Stimulated activated CD4-positive, alpha-beta T cell treated with anti-CD3 and anti-CD28 coated beads, Interleukin-4, amount 100 ng/mL, for 1 hour (primary cell): ENCODE measurements at places on chromosomes 16 and 17.

- DNase-seq, result no peak
Observed at GRCh38 chr17:8956465-8956902, 9.0 kb downstream of the PIK3R5 start.

GRCh38 chr17:68260051-68260762 lies 12.4 kb downstream of the AMZ2 start:
- no peak for DNase-seq

DNA sequence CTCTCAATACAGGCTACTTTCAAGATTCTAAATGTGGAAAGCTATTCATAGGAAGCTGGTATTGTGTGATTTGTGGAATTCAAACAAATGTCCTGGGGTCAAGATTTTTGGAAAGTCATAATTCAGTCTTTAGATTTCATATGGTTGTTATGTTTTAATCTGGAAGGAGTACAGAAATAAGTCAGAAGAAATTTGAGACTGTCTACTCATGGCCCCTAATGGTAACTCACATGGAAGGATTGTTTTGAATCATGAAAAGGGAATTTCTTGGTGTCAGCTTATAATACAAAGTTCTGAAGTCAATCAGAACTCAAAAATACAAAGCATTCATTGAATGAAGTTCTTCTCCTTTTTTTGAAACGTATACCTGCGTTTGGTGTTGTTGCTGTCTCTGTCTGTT lies 3.1 kb downstream of the KCNJ2 start:
- DNase-seq, result no peak

DNA sequence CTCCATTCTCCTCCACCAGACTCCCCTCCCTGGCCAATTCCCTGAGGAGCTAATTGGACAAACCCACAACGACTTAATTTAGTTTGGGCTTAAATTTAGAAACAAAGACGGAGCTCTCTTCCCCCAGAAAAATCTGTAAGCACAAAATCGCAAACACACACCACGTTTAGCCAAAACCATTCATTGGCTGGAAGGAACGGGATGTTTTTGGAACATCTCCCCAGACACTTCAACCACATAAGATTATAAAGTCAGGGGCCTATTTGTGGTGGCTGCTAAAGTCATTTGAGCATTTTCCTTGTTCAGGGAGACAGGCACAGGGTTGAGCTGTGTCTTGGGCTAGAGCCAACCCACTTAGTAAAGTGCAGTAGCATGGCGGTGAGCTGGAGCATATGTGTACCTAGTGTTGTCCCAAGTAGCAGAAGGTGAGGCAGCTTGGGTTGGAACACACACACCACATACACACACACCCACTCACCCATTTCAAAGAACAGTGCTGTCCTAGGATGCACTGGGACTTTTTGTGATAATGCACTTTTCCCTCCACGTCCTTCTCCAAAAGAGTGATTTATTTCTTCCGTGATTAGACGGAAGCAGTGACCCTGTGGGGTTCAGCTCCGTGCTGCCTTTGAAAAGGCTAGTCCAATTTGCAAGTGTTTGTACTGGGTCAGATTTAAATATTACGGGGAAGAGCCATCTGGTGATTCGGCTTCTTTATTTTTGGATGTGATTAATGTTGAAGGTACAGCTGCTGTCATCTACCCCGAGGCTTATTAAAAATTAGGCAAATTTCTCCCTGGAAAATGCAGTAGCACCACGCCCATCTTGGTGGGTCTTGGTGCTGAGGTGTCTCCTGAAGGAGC lies 32.2 kb downstream of the ELAC2 start:
- no peak for DNase-seq

GRCh38 chr17:64580384-64581315 lies 73.9 kb downstream of the CEP95 start:
- DNase-seq, result no peak

GRCh38 chr16:27759967-27760788 lies 210.2 kb downstream of the KATNIP start:
- no peak for DNase-seq

DNA sequence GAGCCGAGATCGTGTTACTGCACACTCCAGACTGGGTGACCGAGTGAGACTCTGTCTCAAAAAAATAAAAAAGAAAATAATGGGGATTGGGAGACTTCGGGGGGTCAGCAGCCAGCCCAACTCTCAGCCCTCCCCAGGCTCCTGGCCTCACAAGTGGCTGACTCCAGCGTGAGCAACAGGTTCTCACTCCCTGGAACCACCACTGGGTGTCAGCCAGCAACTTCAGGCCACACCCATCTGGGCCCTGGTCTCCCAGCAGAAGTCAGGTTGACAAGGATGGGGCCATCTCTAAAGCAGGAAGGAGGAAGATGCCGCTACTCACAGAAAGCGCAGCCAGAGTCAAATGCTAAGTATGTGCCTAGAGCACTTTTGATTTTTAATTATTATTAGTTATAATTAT lies 139.4 kb downstream of the C16orf78 start:
- no peak for DNase-seq

DNA sequence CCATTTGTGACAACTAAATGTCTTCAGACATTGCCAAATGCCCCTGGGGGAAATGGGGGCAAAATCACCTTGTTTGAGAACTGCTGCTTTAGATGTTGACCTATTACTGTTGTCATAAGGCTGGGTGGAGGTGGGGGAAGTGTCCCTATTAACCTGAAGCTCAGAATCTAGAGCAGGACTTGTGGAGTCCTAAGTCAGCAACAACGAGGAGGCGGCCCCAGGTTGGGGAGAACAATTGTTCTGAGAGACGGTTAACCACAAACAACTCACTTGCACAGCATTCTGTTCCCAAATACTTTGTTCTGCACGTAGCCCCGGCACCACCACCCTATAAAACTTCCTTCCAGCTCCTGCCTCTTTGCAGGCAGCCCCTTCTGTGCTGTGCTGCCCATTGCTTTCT lies 32.5 kb downstream of the TEKT5 start:
- no peak for DNase-seq

DNA sequence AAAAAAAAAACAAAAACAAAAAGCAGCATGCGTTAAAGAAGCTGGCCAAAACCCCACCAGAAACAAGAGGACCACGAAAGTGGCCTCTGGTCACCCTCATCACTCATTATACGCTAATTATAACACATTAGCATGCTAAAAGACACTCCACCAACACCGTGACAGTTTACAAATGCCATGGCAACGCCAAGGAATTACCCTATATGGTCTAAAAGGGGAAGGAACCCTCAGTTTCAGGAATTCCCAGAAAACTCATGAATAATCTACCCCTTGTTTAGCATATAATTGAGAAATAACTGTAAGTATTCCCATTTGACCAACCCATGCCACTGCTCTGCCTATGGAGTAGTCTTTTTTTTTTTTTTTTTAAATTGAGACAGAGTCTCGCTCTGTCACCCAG lies 77.6 kb downstream of the EMP2 start:
- DNase-seq, result no peak

DNA sequence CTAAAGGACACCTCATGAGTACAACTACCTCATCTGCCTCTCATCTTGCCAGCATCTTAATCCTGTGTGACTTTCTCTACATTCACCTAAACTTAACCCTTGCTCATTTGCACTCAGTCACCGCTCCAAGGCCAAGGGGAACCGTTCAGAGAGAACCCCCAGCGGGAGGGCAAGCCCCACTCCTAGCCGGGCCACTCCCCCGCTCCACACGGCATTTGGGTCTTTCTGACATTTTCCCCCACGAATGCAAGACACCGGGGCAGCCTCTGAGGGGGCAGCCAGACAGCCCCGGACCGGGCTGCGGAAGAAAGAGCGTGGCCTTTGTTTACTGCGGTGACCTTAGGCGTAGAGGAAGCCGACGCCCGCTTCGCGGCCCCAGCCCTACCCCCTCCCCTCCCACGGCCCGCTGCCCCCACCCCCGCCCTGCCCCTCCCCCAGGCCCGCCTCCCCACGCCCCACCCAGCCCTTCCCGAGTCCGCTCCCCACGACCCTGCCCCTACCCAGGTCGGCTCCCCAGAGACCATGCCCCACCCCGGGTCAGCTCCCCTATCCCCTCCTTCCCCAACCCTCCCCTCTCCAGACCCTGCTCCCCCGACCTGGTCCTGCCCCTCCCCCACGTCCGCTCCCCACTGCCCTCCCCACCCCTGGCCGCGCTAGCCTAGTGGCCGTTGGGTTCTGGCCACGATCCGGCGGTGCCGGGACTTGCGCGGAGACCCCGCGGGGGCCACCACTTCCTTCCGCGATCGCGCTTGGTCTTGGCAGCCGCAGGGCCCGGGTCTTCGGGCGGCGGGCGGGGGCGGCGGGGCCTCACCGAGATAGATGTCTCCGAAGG lies 789 bp downstream of the CSNK1D start:
- DNase-seq, result peak; percentile 43

DNA sequence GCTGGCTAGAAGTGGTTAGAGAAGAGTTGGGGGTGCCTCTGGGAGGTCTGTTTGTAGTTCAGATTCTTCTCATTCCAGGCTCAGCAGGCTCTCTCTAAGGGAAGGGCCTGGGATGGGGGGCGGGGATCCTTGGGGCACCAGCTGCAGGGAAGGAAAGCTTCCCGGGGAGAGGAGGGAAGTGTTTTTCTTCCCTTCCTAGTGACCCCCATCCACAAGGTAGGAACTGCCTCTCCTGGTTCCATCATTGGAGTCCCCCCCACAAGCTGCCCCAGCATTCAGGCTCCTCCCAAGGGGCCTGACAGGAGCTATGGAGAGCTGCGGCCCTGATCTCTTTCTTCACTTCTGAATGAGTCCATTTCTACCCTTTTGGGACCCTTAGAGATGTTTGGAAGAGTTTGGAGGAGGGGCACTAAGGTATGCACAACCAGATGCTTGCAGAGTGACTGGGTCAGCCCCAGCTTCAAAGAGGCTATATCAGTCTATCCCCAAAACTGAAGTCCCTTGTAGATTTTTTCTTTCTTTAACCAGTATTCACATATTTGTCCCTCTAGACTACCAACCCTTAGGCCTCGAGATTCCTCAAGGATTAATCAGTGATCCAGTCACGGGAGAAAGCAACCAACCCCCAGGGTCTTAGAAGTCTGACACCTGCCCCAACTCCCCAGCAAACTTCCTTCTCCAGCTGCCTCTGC lies 13.9 kb upstream of the FZD2 start:
- DNase-seq, result no peak

DNA sequence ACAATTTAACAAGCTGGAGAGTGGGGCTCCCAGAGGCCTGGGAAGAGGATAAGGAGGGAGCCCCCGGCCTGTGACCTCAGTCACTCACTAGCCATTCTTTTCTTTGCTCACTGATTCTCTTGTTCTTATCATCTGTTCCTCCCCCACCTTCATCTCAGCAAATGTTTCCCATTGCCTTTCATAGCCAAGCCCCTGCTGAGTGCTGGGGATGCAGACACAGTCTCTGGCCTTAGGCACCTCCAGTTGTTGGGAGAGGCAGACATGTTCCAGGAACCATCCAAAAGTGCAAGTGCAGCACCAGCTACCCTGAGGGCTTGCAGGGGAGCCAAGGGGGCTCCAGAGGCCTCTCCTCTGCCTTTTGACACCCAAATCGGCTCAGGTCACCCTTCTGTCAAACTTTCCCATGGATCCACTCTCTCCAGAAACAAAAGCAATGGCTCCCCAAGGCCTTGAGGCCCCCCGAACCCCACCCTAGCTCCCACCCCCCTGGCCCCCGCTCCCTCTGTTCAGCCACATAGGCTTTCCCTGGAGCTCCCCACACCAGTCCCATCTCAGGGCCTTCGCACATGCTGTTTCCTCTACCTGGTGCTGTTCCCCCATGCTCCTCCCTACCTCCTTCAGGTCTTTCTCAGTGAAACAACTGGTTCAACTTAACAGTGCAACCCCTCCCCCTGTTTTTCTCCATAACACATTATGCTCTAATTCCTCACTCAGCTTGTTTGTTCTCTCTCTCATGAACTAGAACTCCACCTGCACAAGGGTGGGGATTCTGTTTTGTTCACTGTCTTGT lies 14.9 kb upstream of the KCNJ12 start:
- DNase-seq, result no peak

- DNase-seq, result no peak
Observed at GRCh38 chr17:1555651-1556471, 6.7 kb downstream of the PITPNA start.

DNA sequence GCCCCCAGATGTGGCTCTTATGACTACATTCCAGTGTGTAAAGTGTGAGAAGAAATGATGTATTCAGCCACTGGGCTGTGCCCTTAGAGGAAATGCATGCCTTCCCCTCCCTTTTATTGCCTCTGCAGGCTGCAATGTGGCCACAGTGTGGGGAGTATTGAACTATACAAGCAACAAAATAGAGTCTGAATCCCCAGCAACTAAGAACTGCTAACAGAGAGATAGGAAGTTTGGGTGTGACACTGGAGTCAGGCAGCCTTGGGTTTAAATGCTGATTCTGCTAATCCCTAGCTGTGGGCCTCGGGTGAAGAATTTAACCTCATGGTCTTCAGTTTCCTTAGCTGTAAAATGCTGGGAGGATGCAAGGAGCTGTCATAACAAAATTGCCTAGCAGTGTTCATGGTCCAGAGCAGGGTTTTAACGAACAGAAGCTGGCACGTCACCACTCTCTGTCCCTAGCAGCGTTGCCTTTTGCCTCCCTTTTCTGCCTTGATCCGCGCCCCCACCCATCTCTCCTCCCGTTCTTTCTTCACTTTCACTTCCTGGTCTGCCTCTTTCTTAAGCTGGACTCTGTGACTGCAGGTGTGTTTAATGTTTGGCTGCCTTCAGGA lies 50.3 kb downstream of the KPNA2 start:
- no peak for DNase-seq

DNA sequence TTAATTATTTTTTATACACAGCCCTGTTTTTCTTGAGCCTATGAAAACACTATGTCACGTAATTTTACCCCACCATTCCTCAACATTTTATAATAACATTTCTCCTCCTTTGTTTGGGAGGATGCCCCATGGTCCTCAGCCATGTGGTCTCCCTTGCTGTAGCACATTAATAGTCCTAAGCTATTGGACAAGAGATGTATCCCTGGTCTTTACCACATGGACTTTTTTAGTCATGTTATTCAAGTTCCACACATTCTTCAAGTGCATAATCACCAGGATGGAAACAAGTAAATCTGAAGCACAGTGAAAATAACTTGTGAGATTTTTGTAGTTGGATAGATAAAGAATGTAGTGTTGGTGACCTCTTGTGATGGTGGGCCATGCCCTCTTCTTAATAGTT lies 2.0 kb upstream of the KRTAP2-3 start:
- no peak for DNase-seq

GRCh38 chr16:73371584-73372319 lies 323.8 kb upstream of the ZFHX3 start:
- DNase-seq, result no peak

DNA sequence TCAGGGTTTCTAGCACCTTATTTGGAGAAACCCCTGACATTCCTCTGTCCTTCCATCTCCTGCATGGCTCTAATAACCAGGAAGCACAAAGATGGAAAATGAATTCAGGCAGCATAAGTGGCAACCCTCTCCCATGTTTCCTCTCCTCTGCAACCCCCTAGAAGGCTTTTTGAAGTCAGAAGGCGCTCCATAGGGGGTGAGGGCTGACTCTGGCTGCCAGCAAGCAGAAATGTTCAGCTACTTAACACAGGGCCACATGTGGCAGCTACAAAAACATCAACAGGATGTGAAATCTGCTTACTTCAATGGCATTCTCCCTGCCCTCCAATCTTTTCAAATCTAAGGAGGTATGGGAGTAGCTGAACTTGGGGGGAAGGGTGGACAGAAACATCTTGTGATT lies 55.2 kb upstream of the IRX5 start:
- DNase-seq, result no peak

GRCh38 chr17:77528516-77529327 lies 388.0 kb downstream of the SEC14L1 start:
- DNase-seq, result peak; percentile 41

GRCh38 chr16:6279286-6279685 lies 1053.4 kb upstream of the RBFOX1 start:
- no peak for DNase-seq

- no peak for DNase-seq
Observed at GRCh38 chr17:27892542-27892865, 661 bp downstream of the LYRM9 start.

- DNase-seq, result no peak
Observed at GRCh38 chr17:43354371-43354770, 44.4 kb upstream of the ARL4D start.
